ENCODE measurements at places on chromosomes 2 and 18. TPM values are rescaled to one million over a fixed set of nuclear protein-coding genes. Genes with fewer than 3 reads are reported as not detected.

DNA sequence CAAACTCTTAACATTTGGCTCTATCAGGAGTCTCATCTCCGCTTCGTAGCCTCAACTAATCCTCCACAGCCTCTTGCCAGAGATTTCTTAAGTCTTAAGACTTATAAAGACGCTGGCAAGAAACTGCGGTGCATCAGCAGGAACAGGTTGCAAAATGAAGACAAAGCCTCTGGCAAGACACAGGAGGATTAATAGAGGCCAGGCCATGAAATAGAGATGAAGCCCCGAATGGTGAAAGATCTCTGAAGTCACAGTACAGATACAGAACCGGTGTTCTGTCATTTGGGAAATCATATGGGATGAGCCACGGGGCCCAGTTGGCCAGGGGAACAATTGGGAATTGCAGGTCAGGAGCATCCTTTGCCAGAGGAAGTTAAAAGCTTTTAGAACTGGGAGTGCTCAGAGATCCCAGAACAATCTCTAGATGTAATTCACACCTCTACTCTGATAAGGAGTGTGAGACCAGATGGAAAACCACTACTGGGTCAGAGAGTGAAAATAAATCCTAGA is 190.9 kb upstream of the FOSL2 start:
- no peak for DNase-seq

KLHL29 gene
- total RNA-seq = 16.8 TPM

DNA sequence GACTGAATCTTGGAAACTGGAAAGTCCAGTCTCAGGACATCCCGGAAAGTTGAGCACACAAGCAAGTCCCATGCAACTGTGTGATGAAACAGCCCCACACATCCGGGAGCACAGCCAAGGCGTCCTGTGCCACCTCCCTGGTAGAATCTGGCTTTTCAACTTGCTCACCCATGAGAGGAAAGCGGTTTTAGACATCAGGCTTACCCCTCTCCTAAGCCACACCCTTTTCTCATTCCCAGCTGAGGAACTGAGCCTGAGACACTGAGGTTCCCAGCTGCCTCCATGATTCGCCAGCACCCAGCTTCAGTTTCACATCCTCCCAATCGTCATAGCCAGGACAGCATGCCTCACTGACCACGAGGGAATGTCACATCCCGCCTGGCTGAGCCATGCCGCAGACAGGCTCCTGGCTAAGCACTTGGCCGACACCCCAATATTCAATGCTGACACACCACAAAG is 60.3 kb downstream of the STEAP3 start:
- DNase-seq = peak; percentile 66

- no peak for DNase-seq
These were observed 91.4 kb upstream of the AQP4 start for GRCh38 chr18:26956863-26957262.

- DNase-seq = no peak
These were observed 20.4 kb downstream of the CMPK2 start for GRCh38 chr2:6845312-6845711.

DNA sequence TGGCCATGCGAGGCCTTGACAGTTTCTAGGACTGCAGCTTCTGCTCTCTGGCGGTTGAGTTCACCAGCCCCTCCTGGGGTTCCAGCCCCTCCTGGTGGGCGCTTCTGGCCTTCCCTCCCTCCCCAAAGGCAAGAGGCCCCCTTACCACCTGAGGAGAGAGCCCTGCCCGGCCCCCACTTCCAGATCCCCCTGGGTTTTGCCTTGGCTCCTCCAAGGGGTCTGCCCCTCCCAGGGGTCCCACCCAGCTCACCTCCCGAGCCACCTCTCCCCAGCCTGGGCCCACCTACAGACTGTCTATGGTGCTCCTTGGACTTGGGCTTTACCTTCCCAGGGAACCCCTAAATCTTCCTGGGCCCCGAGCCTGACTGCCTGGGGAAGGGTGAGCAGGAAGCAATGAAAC is 264.5 kb downstream of the ATAD2B start:
- DNase-seq = no peak

DNA sequence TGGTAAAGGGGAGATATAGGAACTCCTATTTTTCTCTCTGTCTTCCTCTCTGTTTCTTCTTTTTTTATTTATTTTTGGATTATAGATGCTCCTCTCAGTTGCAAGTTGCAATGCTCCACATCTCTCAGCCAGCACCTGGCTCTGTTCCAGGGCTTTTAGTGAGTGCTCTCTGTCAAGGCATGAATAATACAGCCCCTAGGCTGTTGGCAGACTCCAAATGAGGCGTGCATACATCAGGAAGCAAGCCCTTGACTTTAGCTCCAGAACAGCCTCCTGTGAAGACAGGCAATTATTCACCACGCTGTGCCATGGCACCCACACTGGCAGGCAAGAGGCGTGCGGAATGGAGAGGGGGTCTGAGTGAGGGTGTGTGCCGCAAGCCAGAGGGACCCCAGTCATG is 228.1 kb upstream of the PXDN start:
- DNase-seq = peak; percentile 57

DNA sequence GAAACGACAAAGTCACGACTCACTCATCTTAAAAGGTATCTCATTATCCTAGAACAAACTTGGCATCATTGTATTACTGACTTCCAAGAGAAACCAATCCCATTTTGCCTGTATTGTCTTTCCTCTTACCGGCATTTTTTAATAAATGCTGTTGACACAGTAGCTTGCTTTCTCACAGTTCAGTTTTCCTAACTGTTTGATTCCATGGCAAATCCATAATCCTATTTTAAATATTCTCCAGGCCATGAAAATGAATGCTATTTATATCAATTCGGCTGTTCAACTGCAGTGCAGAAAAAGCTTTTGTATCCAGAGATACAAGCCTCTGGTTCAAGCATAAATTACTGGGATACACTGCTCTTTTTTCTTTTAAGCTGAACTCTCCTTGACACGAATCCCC is 1241.9 kb downstream of the DPP10 start:
- no peak for DNase-seq

- no peak for DNase-seq
These were observed 4.2 kb upstream of the CCNYL1 start for GRCh38 chr2:207706936-207707860.

- DNase-seq = no peak
These were observed 116.2 kb downstream of the EML6 start for GRCh38 chr2:54839461-54840255.

- DNase-seq = no peak
These were observed 56.5 kb downstream of the NBEAL1 start for GRCh38 chr2:203071148-203071547.

ICOS gene
- 0.23 TPM for total RNA-seq

SPRED2 gene
- total RNA-seq = 55.4 TPM

DNA sequence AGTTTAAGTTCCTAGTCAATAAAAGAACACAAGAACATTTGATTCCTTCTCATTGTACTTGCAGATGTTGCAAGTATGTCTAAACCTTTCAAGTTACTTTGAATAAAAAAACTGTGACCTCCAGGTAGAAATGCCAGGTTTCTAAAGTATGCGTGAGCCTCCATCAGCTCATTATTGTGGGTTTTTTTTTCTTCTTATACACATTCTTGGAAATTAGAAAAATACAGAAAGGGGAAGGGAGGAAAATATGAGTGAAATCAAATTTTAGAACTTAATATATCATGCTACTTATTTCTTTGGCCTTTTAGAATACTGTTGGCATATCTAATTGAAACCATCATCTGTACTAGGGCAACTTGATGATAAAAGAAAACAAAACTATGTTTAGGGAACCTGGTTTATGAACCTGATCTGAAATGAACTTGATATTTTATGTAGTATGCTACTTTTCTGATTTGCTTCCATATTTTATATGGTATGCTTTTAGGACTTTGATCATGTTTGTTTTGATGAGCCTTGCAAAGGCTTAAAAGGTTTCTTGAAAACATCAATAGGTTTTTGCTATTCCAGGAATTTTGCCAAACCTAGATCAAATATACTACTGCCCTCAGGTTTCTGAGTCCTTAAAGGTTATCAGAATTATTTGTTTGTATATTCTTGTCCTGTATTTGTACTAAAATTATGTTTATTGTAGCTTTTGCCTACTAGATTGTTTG is 130.7 kb upstream of the MAP3K20 start:
- no peak for DNase-seq

GRCh38 chr18:34942276-34942675 is 98.9 kb upstream of the MAPRE2 start:
- no peak for DNase-seq

TANK gene
- total RNA-seq = 81.2 TPM

- no peak for DNase-seq
These were observed 16.4 kb upstream of the PNPT1 start for GRCh38 chr2:55710025-55710424.

- DNase-seq = no peak
These were observed 160.2 kb downstream of the GALNT14 start for GRCh38 chr2:30978044-30978443.

ADCYAP1 gene
- total RNA-seq = 0.18 TPM

WNT10A gene
- 4.0 TPM for total RNA-seq

GRCh38 chr2:231341100-231341499 is 54.4 kb upstream of the B3GNT7 start:
- DNase-seq = no peak

DNA sequence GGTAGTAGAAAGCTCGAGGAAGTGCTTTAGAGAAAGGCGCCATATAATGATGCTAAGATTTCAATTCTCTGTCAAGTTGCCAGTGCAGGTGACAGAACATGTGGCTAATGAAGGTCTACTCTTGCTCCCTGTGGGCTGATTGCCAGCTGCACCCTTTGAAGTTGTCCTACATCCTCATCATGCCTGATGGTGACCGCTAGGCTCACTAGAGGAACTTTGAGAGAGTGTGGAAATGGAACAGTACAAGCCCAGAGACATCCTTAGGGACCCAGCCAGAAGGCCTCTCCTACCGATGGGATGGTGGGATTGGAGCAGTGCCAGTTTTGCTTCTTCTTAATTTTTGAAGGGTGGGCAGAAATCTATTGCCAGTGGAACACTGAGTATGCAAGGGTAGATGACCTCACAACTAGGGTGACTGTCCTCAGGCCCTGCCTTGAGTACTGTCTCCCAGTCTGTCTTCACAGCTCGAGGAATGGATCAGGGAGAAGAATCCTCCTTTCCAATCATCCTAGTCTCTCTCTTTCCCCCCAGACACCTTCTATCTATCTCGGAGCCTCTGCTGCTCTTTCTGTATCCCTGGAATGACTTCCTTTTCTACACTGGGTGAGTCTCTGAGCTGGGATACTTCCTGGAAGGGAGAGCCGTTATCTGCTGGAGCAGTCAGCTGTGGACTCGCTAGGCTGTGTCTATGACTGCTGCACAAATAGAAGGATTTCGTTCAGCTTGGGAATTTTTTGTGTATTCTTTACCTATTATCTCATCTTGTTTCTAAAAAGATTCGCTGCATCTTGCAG is 33.5 kb downstream of the LGALSL start:
- DNase-seq = no peak

- peak; percentile 23 for DNase-seq
These were observed 169.2 kb upstream of the HS6ST1 start for GRCh38 chr2:128487650-128488387.

GRCh38 chr2:190627448-190628412 is 21.2 kb upstream of the NAB1 start:
- no peak for DNase-seq

- no peak for DNase-seq
These were observed 61.0 kb downstream of the MBD2 start for GRCh38 chr18:54163453-54163852.

LIMS2 gene
- 112 TPM for total RNA-seq

ERBB4 gene
- total RNA-seq = 10.2 TPM

- no peak for DNase-seq
These were observed 631.5 kb upstream of the KLHL29 start for GRCh38 chr2:22753476-22753875.

MRO gene
- 1.9 TPM for total RNA-seq

DAW1 gene
- total RNA-seq = not detected

DNA sequence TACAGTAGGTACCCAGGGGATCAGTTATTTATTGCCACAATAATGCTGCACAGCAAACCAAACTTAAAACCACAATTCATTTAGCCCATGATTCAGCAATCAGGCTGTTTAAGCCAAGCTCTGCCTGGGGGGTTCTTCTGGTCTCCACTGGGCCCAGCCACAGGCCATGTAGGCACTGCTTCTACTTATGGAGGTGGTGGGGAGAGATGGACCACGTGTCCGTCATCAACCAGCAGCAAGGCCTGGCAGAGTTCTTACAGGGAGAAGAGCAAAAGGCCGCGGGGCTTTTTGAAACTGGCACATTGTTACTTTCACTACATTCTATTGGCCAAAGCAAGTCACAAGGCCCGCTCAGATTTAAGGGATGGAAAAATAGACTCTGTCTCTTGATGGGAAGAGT is 76.3 kb upstream of the DAPL1 start:
- no peak for DNase-seq

CDC42EP3 gene
- total RNA-seq = 95.3 TPM

GRCh38 chr2:240590681-240591111 is 4.2 kb downstream of the CAPN10 start:
- no peak for DNase-seq

NT5C1B gene
- not detected for total RNA-seq

LONRF2 gene
- total RNA-seq = 3.6 TPM

CSRNP3 gene
- 6.4 TPM for total RNA-seq

DNA sequence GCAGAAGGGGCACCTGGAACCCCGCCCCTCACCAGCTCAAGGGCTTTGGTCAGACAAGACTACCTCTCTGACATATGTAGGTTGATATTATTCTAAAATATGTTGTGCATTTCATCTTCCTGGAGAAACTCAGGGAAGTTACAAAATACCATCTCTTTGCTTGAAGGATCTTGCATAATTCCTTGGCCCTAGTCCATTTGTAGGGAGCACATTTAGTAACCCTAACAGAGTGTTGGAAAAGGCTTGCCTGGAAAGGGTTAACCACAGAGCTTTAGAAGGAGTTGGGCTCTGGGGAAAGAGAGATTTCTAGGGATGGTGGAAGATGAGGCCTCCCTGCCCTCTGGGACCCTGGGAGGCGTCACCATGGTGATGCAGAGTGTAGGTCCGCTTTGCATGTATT is 143.0 kb upstream of the SLC1A4 start:
- no peak for DNase-seq

GRCh38 chr2:47389692-47390091 is 13.3 kb upstream of the MSH2 start:
- peak; percentile 14 for DNase-seq

- DNase-seq = no peak
These were observed 339.8 kb downstream of the ZEB2 start for GRCh38 chr2:144180131-144180530.

DNA sequence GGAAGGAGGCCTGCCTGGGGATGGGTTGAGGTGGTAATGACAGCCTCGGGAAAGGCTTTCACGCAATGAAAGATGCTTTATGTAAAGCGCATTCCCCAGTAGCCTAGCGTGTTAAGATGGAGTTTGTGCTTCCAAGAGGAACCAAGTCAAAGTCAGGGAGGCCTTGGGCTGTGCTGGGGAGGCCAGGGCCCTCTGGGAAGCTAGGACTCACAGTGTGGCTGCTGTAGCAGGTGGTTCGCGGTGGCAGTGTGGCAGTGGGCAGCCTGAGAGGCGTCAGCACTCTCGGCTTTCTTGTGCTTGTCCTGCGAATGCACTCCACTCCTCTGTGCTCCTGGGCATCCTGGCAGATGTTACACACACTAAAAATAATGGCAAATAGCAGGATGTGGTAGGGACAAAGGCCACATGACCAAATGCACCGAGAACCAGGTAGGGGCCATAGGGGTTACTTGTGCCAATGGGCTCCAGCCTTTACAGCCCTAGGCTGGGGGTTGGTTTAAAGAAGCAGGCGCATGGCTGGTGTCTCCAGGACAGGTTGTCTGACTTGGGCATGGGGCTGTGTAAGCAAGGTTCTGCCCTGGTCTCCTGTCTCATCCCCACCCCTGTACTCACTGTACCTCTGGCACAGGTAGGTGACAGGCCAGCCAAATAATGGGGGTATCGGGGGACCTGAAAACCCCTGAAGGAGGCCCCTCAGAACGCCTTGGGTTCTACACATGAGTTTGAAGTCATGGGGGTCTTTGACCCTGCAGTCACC is 154.4 kb upstream of the TWIST2 start:
- DNase-seq = no peak

OR6B2 gene
- not detected for total RNA-seq

GRCh38 chr2:17171446-17172049 is 346.7 kb downstream of the RAD51AP2 start:
- DNase-seq = no peak
